ENCODE measurements at places on chromosomes 13 and 19. TPM values are rescaled to one million over a fixed set of nuclear protein-coding genes. Genes with fewer than 3 reads are reported as not detected.

DNA sequence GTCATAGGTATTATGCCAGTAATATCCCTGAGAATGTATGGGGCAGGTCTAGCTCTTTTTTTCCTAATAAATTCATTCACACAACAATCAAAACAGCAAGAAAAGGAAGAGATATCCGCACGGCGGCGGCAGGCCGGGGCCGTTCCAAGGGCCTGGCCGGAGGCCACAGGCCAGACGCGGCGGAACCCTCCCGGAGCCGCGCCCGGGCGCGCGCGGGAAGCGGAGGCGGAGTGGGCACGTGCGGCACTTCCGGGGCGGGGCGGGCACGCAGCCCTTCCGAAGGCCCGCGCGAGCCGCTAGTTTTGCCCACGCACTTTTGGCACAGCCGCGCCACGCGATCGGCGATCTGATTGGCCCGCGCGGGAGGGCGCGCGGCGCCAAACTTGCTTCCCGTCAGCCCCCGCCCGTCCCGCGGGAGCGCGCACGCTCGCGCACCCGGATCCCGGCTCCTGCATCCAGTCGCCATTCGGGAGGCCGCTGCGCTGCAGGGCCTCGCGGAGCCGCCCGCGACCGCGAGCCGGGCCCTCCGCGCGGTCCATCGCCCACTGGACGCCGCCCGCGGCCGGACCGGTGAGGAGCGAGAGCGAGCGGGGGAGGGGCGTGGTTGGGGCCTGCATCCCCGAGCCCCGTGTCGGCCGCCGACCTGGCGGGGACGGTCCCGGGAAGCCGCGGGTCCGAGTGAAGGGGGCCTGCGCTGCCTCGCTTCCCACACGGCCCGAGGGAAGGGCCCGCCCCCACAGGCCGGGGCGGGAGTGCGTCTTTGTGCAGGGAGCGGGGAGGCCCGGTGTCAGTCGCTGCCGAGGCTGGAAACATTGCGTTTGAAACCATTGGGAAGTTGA, at the start of gene CHAMP1:
TSS of gene CHAMP1 (plus strand) at position 430 of the 839 bp plus-strand sequence. CDS start 9,340 bp downstream, outside the sequence.
- DNase-seq, result peak; percentile 87

The CFAP97D2 gene
- not detected for polyA plus RNA-seq

- no peak for DNase-seq
Measured at GRCh38 chr19:50695251-50696093, 24.1 kb downstream of the SHANK1 start.

DNA sequence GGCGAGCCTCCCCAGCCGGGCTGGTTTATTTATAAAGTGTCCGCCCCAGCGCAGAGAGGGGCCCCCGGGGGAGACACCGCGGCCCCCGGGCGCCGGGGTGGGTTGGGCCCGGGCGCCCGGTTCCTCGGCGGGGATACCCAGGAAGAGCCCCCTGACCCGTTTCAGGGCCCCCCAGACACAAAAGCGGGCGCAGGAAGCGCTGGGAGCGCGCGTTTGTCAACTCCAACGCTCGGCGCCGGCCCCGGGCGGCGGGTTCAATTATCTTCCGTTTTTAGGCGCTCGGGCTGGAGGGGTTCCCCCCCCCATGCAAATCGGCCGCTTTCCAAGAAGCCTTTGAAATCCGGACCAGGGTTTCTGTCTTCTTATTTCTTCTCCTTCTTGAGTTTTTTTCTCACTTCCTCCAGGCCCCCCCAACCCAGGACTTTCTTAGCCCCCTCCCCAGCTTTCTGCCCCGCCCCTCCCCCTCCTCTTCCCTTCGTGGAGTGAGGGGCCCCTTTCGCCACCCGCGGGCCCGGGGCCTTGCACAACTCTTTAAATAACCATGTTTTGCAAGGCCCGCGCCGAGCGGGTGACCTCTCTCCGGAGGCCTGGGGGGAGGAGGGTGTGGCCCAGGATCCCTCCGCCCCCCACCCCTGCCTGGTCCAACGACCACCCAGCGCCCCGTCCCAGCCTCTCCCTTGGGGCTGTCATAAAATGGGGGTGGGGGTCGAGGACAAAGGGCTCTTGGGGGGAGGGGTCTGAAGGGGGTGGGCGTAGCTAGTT, 935 bp downstream of the ARID3A start:
- no peak for DNase-seq

The VSIG10L gene
- polyA plus RNA-seq, result 0.96 TPM

The USE1 gene
- 21.1 TPM for polyA plus RNA-seq

The ZNF790 gene
- polyA plus RNA-seq, result 2.6 TPM

- no peak for DNase-seq
Measured at GRCh38 chr19:8681345-8682029, 17.1 kb downstream of the ACTL9 start.

The CD79A gene
- 0.36 TPM for polyA plus RNA-seq
